Hindlimb muscle (tissue), 1 donor: ENCODE measurements at places on chromosomes 7 and 10. TPM values are rescaled to one million over a fixed set of nuclear protein-coding genes. Genes with fewer than 3 reads are reported as not detected.

Gene MYL10
- 9.0 TPM for polyA plus RNA-seq

Gene CUL2
- 39.3 TPM for polyA plus RNA-seq

- DNase-seq = peak; percentile 64
Measured at GRCh38 chr7:81064426-81064825, 145.6 kb upstream of the SEMA3C start.

DNA sequence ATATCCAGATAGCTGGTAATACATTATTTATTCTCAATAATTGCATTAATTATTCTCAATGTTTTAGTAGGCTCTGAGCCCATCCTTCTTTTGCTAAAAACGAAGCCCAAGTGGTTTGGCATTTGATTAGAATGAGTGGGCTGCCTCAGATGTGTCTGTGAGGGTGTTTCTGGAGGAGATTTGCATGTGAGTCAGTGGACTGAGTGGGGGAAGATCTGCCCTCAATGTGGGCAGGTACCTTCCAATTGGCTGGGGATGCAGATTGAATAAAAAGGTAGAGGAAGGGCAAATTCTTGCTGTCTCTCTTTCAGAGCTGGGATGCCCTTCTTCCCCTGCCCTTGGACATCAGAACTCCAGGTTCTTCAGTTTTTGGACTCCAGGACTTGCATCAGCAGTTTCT is 290.6 kb upstream of the SMIM30 start:
- no peak for DNase-seq

DNA sequence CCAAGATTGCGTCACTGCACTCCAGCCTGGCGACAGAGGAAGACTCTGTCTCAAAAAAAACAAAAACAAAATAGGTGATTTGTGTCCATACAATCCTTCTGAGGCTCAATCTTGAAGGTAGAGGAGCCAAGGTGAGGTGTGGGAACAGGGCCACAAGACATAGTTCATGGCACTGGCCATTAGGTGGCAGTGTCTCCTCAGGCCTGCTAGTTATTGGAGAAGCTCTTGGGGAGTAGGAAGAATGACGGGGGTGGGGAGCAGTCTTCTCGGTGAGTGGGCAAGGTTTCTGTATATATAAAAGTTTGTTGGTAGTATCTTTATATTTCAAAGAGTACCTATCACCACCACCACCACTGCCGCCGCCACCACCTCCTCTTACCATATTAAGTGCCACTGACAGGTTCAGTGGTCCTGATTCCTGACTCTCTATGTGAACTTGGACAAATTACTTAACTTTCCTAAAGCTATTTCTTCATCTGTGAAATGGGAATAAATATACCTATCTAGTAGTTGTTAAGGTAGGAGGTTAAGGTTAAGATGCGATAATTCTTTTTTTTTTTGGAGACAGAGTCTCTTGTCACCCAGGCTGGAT is 24.0 kb downstream of the CCSER2 start:
- DNase-seq = no peak

DNA sequence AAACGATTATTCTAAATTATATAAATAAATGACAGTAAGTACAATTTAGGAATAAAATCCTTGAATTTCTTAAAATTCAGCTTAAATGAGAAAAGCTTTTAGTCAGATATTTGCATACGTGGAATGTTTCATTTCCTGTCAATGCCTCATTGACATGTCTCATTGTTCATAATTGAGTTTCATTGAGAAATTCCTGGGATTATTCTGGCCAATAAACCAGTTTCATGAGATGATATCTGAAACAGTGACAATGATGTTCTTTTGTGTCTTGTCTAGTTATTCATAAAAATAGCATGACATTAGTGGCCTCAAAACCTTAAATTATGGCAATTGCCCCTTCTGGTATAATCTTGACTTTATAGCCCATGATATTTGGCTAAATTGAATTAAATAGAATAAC is 95.8 kb downstream of the DKK1 start:
- DNase-seq = no peak

GRCh38 chr7:33346055-33346454 is 216.7 kb downstream of the BBS9 start:
- no peak for DNase-seq

- no peak for DNase-seq
Measured at GRCh38 chr10:132615341-132616169, 78.0 kb downstream of the INPP5A start.

- no peak for DNase-seq
Measured at GRCh38 chr7:121138262-121138933, 149.9 kb downstream of the CPED1 start.
